ENCODE measurements at places on chromosomes 5 and 9. TPM values are rescaled to one million over a fixed set of nuclear protein-coding genes. Genes with fewer than 3 reads are reported as not detected.

The PFN3 gene
- not detected for total RNA-seq

DNA sequence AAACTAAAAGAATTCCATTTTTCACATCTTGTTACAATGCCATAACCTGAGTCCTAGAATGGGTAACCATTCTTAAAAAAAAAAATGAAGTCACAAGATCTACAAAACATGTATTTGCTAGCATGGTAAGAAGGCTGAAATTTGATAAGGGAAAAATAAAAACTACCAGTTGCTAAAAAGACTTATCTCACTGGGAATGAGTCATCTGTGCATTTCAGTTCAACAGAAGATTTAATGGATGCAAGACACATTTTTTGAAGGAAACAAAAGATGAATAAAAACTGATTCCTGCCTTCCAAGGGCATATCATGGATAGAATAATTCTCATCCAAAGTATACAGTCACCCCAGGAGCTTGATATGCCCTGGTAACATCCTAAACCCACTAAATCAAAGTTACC lies 47.2 kb downstream of the SGTB start:
- no peak for DNase-seq

DNA sequence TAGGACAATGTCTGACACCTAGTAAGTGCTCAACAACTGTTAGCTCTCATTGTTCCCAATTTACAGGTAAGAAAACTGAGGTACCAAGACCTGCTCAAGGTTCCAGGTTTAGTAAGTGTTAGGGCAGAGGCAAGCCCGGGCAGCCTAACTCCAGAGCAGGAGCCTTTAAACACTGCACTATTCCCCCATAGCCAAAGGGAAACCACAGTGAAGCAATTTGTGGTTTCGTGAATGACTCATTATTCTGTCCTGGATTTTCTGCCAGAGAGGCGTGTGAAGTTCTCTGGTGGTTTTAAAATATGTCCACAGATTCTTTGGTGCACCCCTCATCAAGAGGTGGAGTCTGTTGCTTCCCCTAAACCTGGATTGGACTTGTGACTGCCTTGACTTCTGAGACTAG lies 1.0 kb upstream of the MCC start:
- no peak for DNase-seq

The HTR1A gene
- total RNA-seq = not detected

Data from left colon (tissue), 2 donors.